ENCODE measurements at places on chromosomes 4 and X.

DNA sequence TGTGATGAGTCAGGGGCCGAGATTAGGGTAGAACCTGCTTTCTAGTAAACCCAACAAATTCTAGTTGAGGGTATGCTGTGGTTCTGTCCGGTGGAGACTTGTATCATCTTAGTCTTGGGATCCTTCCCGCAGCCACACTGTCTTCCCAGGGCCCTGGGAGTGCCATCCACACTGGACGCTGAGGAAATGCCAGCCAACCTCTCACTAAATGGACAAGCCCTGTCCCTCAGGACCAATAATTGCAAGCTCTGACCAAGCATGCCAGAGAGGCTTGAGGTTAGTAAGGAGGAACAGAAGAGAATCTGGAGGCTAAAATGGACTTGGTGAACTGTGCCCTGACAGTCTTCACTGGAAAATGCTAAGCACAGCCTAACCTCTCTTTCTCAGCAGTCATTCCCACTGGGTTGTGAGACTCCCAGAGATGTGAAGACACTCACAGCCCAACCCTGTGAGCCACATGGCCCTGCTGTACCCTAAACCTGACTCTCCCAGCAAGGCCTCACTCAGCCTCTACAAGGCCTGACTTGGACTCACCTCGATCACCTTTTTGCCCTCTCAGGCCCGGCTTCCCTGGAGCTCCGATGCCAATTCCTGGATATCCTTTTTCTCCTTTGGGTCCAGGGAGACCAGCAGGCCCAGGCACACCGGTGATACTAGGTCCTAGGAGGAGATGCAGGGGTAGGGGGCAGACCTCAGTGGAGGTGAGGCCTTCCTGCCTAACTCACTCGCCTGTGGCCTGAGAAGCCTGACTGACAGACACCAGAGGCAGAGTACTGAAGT is 77.6 kb downstream of the ATG4A start:
- no peak for DNase-seq

DNA sequence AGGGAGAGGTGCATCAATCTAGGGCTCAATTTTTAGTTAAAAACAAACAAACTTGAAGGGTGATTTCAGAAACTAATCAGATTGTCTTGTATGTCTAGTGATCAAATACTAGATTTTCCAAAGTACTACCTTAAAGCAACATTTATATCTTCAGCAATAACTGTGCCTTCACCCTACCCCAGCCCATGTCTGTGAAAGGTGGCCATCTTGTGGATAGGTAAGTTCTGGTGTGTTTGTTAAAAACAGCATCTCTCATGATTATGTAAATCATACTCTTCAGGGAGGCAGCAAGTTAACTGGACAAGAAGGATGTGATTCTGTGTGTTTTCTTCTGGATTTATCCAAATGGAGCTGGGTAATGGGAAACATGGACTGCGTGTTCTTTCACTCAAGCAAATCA is 81.4 kb upstream of the ACSL1 start:
- no peak for DNase-seq

GRCh38 chr4:182717788-182718583 is 199.2 kb downstream of the DCTD start:
- no peak for DNase-seq

DNA sequence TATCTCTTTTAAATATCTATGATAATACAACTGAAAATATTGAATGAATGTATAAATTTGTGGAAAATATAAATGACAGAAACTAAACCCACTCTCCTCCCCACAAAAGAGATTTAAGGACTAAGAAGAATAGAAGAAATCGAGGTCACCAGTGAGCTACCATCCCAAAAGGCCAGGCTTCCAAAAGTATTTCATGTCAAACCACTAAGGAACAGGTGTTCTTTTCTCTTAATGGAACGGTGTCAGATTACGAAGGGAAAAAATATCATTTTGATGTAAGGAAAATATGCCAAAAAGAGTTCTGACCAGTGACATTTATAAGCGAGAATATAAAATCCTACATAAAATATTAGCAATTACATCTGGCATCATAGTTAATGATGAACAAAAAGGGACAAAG is 13.6 kb upstream of the TCEAL4 start:
- no peak for DNase-seq

DNA sequence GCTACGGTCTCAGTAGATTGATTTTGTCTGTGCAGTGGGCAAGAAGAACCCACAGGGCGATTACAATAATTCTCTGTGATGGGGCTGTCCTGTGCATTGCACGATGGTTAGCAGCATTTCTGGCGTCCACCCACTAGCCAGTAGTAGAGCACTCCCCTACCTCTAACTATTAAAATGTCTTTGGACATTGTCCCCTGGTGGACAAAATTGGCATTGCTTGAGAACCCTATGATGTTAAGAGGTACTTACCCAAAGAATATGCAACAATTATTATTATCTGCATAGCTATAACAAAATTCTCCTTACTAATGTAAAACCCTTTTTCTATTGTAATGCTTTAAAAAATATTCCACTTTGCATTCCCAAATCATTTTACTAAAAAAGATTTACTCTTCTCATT is 109.5 kb upstream of the VCX3A start:
- DNase-seq = peak; percentile 28

GRCh38 chr4:116015549-116015948 is 902.1 kb upstream of the NDST4 start:
- no peak for DNase-seq

GRCh38 chrX:8738588-8739189 is 6.8 kb upstream of the ANOS1 start:
- DNase-seq = peak; percentile 47

DNA sequence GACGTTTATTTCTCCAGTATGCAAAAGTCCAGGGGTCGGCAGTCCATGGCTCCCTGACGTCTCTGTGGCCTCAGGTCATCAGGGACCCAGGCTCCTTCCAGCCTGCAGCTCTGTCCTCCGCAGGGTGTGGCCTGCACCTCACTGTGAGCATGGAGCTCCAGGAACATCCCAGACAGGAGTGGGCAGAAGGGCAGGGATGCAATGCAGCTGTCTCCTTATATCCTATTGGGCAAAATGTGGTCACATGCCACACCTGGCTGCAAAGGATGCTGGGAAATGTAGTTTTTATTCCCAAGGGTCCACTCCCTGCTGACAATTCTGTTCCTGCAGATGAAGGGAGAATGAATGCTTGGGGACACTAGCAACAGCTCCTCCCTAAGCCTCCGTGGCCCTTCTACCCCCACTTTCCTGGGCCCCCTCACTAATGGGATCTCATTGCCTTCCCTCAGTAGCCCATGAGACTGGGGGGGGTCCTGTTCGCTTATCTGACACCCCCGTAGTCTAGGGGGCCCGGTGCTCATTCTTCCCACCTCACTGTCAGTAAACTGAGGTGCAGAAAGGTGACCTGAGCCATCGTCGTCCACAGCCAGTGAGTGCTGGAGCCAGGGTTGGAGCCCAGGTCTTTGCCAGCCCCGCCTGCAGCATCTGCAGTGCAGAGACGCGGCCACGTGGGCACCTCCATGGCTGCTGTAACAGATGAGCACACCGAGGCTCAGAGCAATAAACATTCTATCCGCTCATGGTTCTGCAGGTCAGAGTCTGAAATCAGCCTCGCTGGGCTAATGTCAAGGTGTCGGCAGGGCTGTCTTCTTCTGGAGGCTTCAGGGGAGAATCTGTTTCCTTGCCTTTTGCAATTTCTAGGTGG is 5.9 kb upstream of the GRPEL1 start:
- DNase-seq = peak; percentile 66

GRCh38 chr4:73193659-73194058 is 64.9 kb downstream of the ANKRD17 start:
- DNase-seq = no peak

DNA sequence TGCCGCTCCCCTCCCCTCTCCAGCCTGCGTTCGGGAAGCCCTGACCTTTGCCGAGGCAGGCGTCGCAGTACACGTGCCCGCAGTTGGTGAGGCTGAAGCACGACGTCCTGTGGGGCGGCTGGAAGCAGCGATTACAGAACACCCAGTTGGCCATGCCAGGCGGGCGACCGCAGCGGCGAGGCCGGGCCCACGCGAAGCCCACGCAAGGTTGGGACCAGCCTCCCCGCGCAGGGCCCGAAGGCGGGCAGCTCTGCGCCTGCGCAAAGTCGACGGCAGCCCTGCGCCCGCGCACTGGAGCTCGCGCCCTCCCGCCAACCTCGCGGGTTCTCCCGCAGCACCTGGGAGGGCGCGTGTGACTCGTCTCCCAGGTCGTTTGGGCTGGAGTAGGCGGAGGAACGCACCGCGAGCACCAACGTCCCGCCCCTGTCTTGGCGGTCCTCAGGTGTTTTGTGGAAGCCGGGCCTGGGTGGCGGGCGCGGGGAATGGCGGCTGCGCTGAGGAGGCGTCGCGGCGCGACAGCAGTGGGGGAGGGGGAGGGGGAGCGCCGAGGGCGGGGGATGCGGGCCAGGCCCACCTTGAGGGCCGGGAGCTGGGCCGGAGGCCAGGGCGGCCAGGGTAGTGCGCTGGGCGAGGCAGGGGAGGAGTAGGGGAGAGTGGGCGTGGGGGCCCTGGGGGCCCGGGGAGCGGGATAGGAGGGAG is at the start of gene RNF212:
RNF212 (minus strand) TSS at position 254 of the 699 bp plus-strand sequence; CDS start at position 154, 100 bp downstream.
- DNase-seq = no peak

DNA sequence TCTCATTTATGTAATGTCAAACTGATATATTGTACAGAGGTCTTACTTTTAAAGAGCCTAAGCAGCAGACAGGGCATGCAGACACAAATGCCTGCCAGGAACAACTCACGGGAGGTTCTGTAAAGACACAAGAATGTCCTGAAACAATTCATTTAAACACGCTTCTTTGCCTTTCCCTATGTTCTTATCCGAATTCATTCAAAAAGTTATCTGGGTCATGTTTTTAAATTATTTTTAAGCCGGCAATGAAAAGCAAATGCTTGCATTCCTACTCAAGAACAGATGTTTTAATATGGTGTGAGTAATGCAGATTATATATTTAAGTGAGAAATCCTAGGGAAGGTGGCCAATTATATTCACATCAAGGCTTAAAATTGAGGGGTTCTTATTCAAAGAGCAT is 192.6 kb downstream of the PDGFC start:
- no peak for DNase-seq

GRCh38 chr4:44147571-44148075 is 301.0 kb downstream of the KCTD8 start:
- no peak for DNase-seq

DNA sequence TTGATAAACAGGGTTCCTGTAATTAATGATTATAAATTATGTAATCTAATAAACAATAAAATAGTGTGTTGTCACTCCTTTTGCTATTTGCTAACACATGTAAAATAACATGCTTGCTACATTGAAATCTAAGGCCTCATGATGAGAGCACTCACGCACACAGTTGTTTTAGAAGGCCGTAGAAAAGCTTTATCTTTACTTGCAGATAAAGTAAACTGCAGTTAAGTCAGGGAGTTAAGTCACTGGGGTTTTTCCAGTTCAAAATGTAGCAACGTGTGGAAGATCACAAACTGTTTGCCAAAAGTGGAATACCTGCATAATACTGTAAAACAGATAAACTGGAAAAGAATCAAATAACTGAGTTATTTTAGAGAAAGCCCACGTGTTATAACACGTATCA is 187.3 kb upstream of the PACRGL start:
- no peak for DNase-seq

GRCh38 chr4:127509155-127509554 is 123.6 kb upstream of the INTU start:
- DNase-seq = no peak

DNA sequence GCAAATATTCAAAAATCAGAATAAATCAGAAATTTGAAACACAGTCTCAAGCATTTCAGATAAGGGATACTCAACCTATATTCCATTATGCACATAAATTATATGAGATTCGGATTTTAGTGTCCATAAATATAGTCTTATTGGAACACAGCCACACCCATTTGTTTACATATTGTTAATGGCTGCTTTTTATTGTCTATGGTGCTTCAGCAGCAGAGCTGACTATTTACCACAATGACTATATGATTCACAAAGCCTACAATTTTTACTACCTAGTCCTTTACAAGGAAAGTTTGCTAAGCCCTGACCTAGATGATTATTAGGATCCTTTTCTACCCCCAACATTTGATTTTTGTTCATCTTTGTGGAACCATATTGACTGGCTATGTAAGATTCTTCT is 63.9 kb downstream of the IL1RAPL1 start:
- DNase-seq = no peak

DNA sequence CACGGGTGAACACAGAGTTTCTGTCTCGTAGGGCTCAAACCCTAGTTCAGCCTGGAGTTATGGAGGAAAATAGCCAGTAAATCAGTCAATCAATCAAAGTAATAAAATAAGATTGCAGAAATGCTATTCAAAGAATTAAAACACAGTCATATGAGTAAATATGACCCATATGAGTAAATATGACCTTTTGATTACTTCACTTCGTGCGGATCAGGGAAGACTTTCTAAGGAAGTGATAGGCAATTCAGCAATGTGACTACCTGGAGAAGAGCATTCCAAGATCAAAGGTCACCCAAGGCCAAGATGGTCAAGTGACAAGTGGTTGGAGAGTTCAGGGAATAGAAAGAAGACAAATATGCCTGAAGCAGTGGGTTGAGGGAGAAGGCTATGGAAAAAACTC is 722.6 kb downstream of the ADGRL3 start:
- no peak for DNase-seq

- DNase-seq = no peak
Measured at GRCh38 chrX:68186552-68187262, 246.6 kb downstream of the OPHN1 start.

DNA sequence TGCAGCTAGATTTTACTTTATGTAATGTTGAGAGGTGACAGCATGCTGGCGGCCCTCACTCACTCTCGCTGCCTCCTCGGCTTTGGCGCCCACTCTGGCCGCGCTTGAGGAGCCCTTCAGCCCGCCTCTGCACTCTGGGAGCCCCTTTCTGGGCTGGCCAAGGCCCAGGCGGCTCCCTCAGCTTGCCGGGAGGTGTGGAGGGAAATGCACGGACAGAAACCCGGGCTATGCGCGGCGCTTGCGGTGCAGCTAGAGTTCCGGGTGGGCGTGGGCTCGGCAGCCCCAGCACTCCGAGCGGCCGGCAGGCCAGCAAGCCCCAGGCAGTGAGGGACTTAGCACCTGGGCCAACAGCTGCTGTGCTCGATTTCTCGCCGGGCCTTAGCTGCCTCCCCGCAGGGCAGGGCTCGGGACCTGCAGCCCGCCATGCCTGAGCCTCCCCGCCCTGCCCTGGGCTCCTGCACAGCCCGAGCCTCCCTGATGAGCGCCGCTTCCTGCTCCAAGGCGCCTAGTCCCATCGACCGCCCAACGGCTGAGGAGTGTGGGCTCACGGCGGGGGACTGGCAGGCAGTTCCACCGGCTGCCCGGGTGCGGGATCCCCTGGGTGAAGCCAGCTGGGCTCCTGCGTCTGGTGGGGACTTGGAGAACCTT is 128.7 kb downstream of the GASK1B start:
- DNase-seq = no peak

DNA sequence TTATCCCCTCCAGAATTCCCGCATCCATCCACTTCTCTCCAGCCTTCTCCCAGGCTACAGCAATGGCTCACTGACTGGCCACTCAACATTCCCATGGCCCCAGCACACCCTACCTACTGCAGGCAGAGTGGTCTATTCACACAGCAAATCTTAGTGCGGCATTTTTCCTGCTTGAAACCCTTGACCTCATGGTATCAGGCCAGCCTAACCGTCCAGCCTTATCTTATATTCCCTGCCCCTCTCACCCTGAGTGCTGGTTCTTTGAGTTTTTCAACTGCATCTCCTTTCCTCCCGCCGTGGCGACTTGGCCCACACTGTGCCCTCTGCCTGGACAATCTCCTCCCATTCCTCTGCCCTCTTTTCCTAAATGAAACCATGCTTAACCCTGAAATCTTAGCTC is 10.0 kb upstream of the S100G start:
- no peak for DNase-seq

Measured in NAMALWA (cell line).